ENCODE measurements at places on chromosomes 16 and 17. TPM values are rescaled to one million over a fixed set of nuclear protein-coding genes. Genes with fewer than 3 reads are reported as not detected.
A peak's percentile ranks its signal among the peaks of the same experiment; 100 is the strongest.

GRCh38 chr17:49580055-49580721 is 4.5 kb downstream of the NXPH3 start:
- DNase-seq: no peak

GRCh38 chr16:19809693-19810092 is 75.0 kb downstream of the GPRC5B start:
- no peak for DNase-seq

DNA sequence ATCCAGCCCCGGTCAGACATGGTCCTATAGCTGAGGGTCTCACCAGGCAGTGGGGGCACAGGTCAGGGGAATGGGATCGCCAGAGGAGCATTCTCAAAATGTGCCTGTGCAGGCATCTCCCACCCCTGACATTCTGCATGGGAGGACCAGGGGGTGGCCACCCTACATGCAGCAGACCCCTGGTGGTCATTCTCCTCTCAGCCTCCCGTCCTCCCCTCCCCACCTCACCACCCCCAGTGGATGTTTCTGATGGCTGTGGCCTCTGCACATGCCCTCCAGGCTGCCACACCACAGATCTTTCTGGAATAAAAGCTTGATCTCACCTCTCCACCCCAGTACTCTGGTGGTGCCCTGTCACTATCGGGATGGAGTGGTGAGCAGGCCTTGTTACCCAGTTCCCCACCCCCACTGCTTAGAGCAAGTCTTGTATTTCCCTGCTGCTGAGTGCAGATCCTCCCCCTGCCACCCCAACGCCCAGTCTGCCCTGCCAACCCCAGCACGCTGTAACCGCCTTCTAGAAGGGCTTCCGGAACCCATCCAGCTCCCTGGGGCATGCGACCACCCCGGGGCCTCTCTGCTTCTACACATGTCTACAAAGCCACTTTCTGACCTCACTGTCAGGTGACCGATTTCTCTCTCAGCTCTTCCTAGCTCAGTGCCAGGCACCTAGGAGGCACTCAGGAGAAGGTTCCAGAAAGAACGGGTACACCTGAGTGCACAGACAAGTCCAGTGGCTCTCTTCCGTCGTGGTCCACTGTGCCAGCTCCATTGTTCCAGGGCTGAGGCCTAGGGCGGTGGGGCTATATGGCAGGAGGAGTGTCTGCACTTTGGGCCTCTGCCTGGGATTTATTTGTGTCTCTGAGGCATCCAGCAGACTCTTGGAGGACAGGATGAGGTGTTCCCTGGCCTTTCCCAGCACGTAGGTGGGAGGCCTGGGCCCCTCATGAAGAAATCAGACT is 9.3 kb downstream of the TBC1D24 start:
- no peak for DNase-seq

DNA sequence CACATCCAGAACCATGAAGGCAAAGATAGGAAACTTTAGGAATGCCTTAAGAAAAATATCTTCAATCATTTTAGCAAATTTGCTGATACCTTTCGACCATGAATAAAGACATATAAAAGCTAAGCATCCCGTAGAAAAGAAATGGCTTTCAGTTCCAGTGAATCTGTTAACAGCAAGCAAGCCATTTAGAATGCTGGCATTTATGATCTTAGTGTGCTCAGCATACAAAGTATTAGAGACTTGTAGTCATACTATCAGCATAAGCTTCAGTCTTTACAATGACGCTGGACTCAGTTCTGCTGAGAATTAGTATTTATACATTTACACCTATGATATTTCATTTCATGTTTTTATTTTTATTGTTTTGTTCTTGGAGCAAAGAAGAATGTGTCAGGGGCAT is 38.7 kb downstream of the VAT1L start:
- DNase-seq: no peak

- DNase-seq: peak; percentile 58
Observed at GRCh38 chr17:29760279-29761039, 137.7 kb upstream of the CORO6 start.

The NOD2 gene
- 0.10 TPM for total RNA-seq

Measured in renal cortical epithelial cell (primary cell).